AML-193 (cell line): ENCODE measurements at places on chromosomes 3 and 15.
A peak's percentile ranks its signal among the peaks of the same experiment; 100 is the strongest.

DNA sequence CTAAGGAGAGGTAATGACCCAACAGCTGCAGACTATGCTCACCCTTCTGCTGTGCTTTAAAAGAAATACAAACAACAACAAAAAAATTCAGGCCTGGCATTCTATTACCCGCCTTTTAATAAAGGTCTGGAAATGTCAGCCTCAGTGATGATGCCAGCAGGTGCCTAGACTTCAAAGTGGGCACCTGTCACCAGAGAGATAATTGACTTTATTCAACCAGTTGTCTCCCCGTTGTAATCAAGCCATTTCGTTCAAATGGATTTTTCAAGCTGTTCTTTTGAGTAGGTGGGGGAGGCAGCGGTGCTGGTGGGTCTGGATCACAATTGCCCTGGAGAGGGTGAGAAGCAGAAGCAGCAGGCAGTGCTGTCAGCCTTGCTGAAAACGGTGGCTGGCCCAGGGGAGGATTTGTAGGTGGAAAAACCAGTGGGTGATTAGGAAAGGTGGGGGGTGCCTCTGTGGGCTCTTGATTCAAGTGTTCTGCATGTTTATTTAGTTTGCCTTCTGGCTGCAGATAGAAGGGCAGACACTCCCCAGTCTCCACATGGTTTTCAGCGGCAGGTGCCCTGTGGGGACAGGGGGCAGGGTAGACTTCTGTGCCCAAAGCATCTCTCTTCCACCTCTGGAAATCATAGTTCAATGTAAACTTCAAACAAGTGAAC, 300.2 kb upstream of the SLCO3A1 start:
- DNase-seq, result no peak

- DNase-seq, result no peak
These were observed 62.7 kb downstream of the UBP1 start for GRCh38 chr3:33377489-33377888.

GRCh38 chr3:46135475-46135874, 72.6 kb downstream of the CCR1 start:
- DNase-seq, result no peak

GRCh38 chr3:18035641-18036449, 293.4 kb upstream of the TBC1D5 start:
- no peak for DNase-seq

- no peak for DNase-seq
These were observed 86.4 kb downstream of the WWTR1 start for GRCh38 chr3:149571381-149571780.

- no peak for DNase-seq
These were observed 298.6 kb downstream of the ADAMTS17 start for GRCh38 chr15:100043068-100043641.

- no peak for DNase-seq
These were observed 942.1 kb downstream of the AGBL1 start for GRCh38 chr15:87021751-87022150.

DNA sequence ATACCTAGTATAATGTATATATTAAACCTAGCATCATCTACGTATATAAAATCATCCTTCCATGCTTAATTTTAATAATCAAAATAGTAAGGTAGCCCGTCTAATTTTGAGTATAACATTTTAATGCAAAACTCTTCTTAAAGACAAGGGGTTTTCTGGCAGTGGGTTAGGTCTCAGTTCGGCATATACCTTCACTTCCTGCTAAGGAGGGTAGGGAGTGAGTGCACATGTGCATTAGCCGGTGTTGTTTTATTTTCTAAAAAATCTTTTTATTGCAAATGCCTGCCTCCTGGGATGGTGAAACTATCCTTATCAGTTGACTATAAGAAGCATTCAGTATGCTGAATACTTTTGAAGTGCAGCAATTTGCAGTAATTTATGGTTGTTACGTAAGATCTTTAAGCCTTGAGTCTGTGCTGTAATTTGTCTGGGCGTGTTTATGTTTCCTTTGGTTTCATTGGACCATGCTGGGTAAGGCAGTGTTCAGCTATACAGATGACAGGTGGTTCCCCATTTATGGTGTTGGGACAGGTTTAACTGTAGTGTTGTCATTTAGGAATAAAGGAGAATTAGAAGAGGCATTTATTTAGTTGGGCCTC, 11.7 kb downstream of the ARHGEF26 start:
- DNase-seq, result peak; percentile 42

- no peak for DNase-seq
These were observed 54.7 kb downstream of the GJD2 start for GRCh38 chr15:34699968-34700640.

DNA sequence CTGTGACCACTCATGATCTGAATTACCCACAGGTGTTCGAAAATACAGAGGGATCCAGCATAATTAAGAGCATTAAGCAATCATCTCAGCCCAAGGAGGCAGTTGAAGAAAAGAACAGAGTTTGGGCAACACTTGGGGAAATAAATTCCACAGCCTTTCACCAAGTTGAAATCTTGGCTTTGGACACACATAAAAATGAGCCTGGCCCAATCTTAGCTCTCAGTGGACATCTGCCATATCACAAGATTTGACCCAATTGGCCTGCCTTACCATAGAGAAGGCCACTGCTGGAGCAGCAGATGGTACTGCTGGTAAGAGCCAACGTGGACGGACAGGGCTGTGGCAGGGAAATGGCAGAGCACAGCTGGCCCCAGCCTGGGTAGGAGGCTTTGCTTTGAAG, 13.0 kb downstream of the FOXP1 start:
- no peak for DNase-seq

DNA sequence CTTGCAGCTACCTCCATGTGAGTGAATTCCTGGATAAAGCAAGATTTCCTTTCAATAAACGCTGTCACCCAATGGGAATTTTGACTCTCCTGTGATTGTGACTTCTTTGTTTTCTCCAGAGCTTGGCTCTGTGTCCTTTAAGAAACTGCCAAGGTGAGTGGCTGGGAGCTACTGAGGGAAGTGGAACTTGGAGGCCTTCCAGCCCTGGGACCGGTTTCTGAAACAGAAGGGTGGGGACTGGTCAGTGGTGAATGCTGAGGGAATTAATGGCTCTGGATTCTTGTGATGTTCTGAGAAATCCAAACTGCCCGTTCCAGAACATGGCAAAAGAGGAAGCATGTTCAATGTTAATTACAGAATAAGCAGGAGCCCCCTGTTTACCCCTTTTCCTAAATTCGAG, 41.1 kb upstream of the MYZAP start:
- no peak for DNase-seq

- peak; percentile 88 for DNase-seq
These were observed 31.8 kb upstream of the RASA2 start for GRCh38 chr3:141454906-141455602.

DNA sequence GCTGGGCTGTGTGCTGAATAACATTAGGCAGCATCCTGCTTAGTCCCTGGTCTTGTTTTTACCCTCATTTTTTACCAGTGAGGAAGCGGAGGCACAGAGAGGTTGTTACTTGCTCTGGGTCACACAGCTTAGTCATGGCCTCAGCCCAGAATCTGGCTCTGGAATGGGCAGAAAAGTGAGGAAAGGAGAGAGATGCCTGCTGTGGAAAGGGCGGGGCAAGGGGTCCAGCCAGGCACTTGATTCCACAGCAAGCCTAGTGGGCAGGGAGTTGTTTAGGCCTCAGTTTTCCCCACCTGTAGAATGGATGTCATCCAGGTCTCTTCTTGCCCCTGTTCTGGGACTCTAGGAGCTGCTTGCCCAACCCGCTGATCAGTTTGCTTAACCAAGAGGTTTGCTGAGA, 35.9 kb downstream of the SLC6A6 start:
- no peak for DNase-seq

DNA sequence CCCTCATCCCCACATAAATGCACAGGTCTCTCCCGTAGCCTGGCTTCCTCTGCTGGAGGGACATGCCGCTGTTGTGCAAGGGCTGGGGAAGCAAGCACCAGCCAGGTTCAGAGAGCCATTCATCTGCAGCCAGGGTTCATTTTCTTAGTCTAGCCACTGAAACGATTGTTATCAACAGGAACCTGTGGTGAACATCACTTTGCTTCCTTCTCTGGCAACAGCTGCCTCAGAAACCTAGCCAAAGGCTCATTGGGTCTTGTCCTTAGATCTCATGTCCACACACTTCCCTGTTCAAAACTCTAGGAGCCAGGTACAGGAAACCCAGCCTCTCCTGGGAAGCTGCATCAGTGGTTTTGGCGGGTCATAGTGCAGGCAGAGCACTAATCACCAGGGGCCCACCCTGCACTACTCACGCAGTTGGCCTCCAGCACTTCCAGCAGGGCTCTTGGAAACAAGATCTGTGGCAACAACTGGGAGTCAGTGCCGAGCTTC, 47.0 kb downstream of the OXNAD1 start:
- peak; percentile 80 for DNase-seq

DNA sequence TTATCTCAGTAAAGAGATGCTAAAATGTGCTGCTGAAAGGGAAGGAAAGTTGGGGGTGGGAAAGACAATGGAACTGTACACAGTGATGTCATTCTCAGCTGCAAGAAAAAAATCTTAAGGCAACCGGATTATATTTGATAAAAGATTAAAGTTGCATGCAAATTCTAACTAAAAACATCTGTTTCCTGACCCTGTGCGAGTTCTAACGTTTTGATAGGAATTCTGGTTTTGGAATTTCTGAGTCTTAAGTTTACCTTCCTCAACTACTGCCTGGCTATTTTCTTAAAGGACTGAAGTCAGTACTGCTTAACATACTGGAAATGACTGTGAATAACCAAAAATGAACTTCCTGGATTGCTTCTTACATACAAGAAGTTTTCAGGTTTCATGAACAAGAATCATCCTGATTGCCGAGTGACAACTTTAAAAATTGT, 115.5 kb downstream of the SLC25A26 start:
- no peak for DNase-seq

GRCh38 chr3:79881431-79881830, 113.6 kb upstream of the ROBO1 start:
- no peak for DNase-seq

- DNase-seq, result peak; percentile 40
These were observed 68.4 kb downstream of the MINDY2 start for GRCh38 chr15:58839485-58839884.

- no peak for DNase-seq
These were observed 143.8 kb downstream of the PEAK1 start for GRCh38 chr15:77276096-77276495.

GRCh38 chr3:153079386-153079785, 82.6 kb upstream of the RAP2B start:
- no peak for DNase-seq

DNA sequence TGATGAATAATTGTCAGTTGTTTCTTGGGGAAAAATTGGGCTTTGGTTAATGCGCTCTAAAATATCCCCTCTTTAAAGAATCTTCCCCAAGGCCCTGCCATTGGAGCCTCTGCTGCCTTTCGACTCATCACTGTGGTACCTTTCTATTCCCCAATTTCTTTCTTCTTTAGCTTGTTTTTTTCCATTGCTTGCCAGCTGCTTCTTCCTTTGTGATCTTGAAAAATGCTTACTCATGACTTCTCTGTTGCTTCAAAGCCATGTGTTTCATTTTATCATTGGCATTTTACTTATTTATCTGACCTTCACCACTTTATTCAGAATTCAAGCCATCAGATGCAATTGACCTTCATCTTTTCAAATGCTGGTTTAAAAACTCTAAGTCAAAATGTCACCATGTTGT, 84.4 kb downstream of the SV2B start:
- DNase-seq, result no peak

DNA sequence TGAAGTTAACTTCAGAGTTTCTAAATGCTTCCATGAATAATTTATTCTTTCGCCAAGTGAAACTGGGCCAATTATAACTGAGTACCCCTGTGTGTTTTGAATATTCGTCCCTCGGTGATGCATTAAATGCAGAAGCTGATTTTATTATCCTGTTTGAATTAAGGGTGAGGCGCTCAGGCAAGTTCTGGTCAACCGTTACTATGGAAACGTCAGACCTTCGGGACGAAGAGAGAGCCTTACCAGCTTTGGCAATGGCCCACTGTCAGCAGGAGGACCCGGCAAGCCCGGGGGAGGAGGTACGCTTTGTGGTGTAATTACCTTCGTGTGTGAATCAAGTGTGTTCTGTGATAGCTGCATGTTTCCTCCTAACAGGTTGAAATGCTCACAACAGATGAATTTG, 239.8 kb downstream of the ITPR1 start:
- no peak for DNase-seq

GRCh38 chr3:50604110-50604621, 7.4 kb downstream of the CISH start:
- no peak for DNase-seq

DNA sequence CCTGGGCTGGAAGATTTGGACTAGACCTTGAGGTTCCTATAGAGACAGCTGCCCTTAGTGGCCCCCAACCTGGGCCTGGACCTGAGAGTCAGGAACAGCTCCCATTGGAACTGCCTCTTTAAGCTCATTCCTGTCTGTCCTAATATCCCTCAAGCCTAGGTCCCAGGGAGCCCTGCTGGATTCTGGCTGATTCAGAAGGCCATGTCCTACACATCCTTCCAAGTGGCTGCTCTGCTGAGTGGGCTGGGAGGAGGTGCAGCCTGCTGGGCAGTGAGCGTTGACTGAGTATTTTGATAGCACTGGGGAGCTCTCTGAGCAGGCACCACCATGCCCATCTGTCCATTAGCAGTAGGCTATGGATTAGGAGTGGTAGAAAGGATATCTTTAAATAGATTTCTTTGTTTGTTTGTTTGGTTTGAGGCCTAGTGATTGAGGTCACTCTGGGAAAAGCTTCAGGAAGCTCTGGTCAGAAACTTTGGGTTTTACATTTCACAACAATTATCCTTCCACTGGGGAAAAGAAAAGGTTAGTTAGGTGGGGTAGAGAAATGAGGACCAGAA, 54.6 kb upstream of the ATOSA start:
- no peak for DNase-seq

DNA sequence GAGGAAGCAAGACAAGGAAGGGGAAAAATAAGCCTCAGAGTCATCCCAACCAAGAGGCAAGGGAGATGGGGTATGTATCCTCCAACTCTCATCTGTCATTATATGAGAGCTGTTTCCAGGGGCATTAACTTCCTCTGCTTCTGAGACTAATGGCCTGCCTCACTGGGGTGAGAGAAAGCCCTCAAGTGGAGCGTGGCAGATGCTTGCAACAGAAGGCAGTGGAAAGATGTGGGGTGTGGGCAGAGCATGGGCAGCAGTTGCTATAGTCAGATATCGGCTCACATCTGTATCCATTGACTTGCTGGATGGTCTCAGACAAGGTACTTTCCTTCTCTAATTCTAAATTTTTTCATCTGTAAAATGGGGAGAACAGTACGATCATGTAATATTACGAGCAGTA, 81.7 kb upstream of the PLCL2 start:
- DNase-seq, result no peak

- DNase-seq, result no peak
These were observed 18.1 kb downstream of the CPA3 start for GRCh38 chr3:148883163-148883562.

GRCh38 chr15:53843166-53843565, 83.7 kb upstream of the WDR72 start:
- DNase-seq, result no peak

DNA sequence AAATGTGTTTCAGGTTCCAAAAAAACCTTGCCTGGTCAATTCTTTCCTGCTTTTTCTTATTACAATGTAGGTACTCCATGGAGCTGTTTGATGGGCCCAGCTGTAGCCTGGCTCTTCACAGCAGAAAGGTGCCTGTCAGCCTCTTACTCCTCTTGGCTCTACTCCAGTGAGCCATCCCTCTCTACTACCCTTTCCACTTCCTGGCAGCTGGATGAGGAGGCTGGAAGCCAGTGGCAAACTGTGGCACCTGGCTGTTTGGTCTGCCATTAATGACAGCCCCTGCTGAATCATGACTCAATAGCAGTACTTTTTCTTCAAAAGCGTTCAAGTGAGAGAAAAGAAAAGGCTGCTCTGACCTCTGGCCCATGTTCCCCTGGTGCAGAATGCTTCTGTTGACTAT, 618.1 kb downstream of the PYDC2 start:
- no peak for DNase-seq

GRCh38 chr3:58629629-58630028, 36.9 kb downstream of the FAM3D start:
- no peak for DNase-seq

- no peak for DNase-seq
These were observed 368.0 kb downstream of the MFSD1 start for GRCh38 chr3:159169828-159170227.
